Kidney (tissue), 22 donors: ENCODE measurements at places on chromosomes 7 and 10. TPM values are rescaled to one million over a fixed set of nuclear protein-coding genes. Genes with fewer than 3 reads are reported as not detected.

The GFRA1 gene
- 22.3 TPM for total RNA-seq

The ACTR3C gene
- total RNA-seq: 31.6 TPM

GRCh38 chr7:124074007-124074406 lies 41.1 kb upstream of the TMEM229A start:
- DNase-seq: no peak

DNA sequence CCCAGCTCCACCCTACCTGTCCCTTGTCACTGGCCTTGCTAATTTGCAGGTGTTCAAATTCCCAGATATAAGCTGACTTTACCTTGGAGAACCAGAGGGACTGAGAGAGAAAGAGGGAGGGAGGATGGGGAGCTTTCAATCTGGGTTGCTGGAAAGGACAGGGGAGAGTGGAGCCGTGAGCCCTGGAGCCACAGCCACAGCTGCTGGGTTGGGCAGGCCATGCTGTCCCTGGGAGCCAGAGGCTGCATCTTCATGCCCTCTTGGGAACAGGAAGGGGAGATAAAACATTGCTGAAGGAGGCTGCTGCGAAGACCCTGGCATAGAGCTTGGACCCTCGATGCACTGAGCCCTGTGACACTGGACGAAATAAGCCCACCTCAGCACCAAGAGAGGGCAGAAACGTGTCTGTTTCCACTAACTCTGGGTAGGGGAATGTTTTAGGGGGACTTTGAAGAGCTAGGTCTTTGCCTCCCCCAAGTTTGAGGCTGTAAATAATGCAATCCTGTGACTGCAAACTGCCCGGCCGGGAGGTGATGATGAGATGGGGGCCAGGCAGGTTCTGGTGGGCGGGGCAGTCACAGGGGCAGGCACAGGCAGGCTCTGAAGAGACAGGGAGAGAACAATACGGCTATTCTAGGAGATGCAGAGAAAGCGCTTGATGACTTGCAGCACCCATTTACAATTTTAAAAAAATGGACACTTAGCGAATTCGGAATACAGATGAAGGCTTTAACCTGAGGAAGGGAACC lies 5.8 kb upstream of the JAKMIP3 start:
- no peak for DNase-seq

The KCNH2 gene
- 1.3 TPM for total RNA-seq

GRCh38 chr10:132492323-132493025 lies 45.1 kb upstream of the INPP5A start:
- peak; percentile 42 for DNase-seq

DNA sequence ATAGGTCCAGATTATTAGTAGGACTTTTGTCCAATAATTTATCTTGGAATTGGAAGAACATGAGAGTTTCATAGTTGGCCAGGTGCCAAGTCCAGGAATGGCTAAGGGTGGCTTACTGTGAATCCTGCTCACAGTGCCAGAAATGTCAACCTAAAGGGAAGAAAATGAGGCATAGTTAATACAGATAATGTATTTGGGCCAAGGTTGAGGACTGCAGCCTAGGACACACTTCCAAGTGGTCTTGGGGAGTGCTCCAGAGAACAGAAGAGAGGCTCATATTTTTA lies 78.2 kb downstream of the MAPK8 start:
- DNase-seq: no peak

DNA sequence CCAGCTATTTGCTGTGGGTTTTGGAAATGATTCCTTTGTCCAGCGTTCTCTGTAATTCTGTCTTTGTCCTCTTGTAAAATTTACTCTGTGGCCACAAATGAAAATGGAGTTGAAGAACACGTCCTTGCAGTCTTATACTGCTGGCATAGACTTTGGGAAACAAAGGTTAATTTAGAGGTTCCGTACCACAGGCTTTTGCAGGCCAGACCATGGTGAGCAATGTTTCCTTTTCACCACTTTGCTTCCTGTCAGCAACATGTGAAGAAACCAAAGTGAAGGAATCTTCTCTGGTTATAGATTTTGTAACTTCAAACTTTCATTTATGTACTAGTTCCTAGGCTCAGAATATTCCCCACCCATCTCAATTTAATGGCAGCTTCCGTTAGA lies 488.5 kb downstream of the MDFIC start:
- DNase-seq: no peak

GRCh38 chr10:126917975-126918908 lies 13.0 kb downstream of the DOCK1 start:
- DNase-seq: peak; percentile 85

The ADAM12 gene
- total RNA-seq: 3.3 TPM

The NEUROG3 gene
- not detected for total RNA-seq

The IL15RA gene
- total RNA-seq: 13.9 TPM

DNA sequence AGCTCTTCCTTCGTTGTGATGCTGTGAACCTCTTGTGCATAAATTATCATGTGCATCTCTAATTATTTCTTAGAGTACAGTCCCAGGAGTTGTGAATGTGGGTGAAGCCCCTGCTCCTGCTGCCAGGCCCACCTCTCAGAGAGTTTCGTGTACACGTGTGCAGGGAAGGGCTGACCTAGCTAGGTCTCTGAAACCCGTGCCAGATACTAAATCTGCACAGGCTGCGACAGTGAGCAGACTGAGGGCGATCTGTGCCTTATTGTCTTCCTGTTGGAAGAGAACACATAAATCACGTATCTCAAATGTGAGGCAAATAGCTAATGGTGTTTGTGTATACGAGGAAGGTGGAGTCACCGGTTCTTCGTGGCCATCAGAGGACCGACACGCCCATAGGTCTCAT lies 71.8 kb upstream of the DNAJB6 start:
- DNase-seq: no peak

DNA sequence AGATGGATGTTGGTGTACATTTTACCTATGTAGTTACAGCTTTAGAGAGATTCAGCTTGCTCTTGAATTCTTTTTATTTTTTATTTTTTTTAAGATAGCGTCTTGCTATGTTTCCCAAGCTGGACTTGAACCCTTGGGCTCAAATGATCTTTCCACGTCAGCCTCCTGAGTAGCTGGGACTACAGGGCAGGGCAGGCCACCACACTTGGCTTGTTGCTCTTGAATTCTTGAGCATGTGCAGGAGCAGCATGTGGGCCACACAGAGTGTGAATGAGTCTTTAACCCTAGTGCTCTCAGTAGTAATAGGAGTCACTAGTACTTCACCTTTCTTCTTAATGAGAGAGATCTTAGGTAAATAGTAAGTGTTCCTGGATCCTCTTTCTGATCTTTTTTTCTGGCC lies 26.7 kb upstream of the CYCS start:
- DNase-seq: no peak

DNA sequence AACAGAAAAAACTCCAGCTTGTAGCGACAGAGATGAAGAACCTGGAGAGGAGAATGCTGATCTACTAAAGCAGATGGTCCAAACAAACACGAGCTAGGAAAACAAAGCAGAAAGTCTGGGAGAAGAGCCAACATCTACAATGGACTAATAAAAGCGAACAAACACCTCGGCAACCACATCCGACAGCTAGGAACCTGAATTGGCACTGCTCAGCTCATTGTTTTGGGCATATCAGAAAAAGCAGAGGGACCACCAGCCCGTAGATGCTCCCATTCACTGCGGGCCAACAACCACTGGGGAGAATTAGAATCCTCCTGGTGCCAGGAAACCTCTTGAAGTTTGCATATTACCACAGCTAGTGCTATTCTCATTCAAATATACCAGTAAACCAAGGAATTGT lies 204.7 kb downstream of the NXPH1 start:
- DNase-seq: no peak

DNA sequence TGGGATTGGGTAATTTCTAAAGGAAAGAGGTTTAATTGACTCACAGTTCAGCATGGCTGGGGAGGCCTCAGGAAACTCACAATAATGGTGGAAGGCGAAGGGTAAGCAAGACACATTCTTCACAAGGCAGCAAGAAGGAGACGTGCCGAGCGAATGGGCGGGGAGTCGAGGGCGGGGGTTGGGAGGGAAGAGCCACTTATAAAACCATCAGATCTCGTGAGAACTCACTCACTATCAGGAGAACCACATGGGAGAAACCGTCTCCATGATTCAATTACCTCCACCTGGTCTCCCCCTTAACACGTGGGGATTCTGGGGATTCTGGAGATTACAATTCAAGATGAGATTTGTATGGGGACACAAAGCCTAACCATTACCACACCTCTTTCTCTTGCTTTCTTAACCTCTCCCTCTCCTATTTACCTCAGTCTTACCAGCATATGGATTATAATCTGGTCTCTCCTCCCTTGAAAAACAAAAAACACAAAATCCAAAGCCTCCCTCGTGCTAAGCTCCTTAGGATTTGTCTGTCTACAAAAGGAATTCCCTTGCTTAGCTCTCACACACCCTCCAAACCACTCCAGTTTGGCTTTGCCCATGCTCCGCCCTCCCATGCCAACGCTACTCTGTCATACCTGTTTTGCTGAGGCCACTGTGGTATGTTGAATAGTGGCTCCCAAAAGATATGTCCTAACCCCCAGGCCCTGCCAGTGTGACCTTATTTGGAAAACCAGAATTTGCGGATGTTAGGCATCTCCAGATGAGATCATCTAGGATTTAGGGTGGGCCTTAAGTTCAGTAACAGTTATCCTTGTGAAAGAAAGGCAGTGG lies 19.6 kb upstream of the EFCAB10 start:
- no peak for DNase-seq

- DNase-seq: no peak
Measured at GRCh38 chr10:112389271-112389822, 15.4 kb downstream of the ACSL5 start.

- DNase-seq: no peak
Measured at GRCh38 chr7:149680331-149681025, 92.9 kb downstream of the ZNF467 start.

DNA sequence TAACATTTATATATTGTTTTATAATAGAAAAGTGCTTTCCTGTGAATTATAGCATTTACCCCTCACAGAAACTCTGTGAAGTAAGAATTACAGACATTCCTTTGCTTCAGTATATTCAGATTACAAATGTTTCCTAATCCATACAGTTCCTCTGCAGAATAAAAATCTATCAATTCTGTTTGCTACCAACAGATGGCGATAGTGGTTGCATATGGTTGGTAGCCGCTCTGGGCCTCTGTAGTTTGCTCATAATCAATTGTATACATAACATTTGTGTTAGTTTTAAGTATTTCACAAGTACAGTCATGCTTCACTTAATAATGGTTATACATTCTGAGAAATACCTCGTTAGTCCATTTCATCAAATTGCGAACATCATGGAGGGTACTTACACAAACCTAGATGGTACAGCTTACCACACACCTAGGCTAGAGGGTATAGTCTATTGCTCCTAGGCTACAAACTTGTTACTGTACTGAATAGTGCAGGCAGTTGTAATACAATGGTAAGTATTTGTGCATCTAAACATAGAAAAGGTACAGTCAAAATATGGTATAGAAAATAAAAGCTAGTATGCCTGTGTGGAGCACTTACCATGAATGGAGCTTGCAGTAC lies 94.4 kb upstream of the STEAP4 start:
- no peak for DNase-seq

- no peak for DNase-seq
Measured at GRCh38 chr10:114068054-114068707, 24.5 kb downstream of the ADRB1 start.

The ADAMTS14 gene
- 0.47 TPM for total RNA-seq

The GPR146 gene
- 10.3 TPM for total RNA-seq

GRCh38 chr7:154613811-154614210 lies 389.1 kb downstream of the PAXIP1 start:
- DNase-seq: no peak

- no peak for DNase-seq
Measured at GRCh38 chr7:77867537-77867865, 68.9 kb downstream of the PHTF2 start.

The PNPLA8 gene
- 33.9 TPM for total RNA-seq

DNA sequence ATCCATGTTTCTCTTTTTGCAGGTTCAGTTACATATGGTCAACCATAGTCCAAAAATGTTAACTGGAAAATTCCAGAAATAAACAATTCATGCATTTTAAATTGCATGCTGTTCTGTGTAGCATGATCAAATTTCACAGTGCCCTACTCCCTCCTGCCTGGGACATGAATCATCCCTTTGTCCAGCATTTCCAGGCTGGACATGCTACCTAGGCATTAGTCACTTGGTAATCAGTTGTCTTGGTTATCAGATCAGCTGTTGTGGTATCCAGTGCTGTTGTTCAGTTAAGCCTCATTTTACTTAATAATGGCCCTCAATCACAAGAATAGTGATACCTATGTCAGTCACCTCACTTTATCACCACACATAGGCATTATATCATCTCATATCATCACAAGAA lies 7.3 kb upstream of the PNLIP start:
- peak; percentile 2 for DNase-seq

The SPAM1 gene
- total RNA-seq: not detected

GRCh38 chr10:101856626-101857025 lies 13.0 kb upstream of the KCNIP2 start:
- no peak for DNase-seq

DNA sequence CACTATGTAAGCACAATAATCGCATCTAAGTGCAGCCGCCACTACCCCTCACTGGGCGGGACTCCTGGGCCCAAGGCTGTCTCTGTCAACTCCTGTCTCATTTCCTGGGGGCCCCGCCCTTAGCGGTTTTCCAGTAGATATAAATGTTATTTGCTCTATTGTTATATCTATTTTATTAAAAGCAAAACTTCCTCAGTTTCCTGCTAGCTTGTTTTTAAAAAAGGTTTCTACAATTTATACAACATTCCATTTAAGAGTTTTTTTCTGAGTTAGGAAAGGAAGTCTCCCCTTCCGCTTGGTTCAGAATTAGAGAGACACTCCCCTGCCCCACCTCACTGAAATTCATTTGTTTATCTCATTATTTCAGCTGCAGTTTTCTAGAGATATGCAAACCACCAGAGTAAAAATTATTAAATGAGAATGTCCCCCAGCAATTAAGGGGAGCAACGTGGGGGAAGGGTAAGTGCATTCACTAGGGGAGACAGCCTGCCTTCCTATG lies 82.7 kb downstream of the RAMP3 start:
- peak; percentile 23 for DNase-seq

The PDE1C gene
- 5.5 TPM for total RNA-seq

The TYSND1 gene
- total RNA-seq: 13.8 TPM

DNA sequence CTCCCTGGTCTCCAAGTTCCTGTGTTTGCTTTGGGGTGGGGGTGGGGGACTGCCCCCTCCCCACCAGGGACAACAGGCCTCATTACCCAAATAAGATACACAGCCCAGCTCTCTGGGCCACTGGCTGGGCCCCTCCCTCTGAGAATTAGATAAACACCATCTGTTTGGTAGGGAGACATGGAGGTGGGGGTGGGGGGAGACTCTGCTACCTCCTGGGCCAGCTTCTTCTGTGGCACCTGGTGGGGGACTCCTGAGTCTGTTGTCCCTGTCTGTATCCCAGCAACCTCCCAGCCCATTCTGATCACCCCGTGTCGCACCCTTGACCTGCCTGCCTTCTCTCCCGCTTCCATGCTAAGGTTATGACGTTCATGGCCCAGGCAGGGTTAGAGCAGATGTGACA lies 5.8 kb downstream of the MLXIPL start:
- DNase-seq: no peak

- DNase-seq: no peak
Measured at GRCh38 chr7:49486974-49487829, 286.2 kb upstream of the VWC2 start.

DNA sequence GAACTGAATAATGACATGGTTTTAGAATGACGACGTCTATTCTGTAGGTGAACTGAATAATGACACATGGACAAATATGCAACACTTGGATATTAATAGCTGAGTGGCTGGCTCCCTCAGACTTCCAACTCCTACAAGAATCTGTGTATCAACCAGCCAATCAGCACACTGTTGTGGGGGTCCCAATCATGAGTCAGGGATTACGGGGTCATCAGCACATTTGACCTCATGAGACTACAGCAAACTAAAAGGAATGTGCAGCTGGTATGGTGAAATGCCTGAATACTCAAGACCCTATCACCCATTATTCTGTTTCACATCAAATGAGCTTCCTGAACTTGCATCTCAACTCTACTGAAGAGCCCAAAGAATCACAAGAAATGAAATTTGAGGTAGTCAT lies 192.5 kb downstream of the ANK3 start:
- DNase-seq: no peak
